ENCODE measurements at places on chromosomes 3 and 15.

DNA sequence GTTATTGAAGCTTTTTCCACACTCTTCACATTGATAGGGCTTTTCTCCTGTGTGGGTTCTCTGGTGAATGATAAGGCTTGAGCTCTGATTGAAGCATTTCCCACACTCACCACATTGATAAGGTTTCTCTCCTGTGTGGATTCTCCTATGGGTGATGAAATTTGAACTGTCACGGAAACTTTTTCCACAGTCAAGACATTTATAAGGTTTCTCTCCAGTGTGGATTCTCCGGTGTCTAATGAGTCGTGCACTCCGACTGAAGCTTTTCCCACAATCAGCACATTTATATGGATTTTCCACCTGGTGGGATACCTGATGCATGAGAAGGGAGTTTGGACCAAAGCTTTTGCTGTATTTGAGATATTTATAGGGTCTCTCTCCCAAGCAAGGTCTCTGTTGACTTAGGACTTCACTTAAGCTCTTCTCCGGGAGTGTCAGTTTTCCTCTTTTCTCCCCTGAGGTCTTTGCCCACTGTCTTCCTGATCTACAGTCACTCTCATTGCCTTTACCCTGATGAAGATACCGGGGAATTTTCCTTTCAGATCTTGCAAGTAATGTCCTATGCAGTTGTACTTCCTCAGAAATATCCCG, 9.4 kb downstream of the ZSCAN29 start:
- peak; percentile 2 for DNase-seq

DNA sequence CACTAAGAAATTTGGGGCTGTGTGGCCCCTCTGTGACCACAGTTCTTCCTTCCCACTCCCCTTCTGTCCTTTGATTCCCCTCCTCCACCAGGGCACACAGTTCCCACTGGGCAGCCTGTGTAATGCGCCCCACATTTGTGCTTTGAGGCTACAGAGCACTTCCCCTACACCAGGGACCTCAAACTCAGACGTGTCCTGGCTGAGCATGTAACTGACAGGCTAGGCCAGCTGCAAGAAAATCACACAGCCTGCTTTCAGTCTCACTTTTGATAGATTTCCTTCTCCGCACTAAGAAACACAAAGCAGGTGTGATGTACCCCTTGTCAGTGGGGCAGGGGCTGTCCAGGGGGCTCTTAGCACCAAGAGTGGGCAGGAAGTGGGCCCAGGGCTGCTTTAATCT, 29.6 kb downstream of the PRKCD start:
- DNase-seq: no peak

- DNase-seq: no peak
These were observed 4.4 kb upstream of the VIPR1 start for GRCh38 chr3:42498034-42498433.

DNA sequence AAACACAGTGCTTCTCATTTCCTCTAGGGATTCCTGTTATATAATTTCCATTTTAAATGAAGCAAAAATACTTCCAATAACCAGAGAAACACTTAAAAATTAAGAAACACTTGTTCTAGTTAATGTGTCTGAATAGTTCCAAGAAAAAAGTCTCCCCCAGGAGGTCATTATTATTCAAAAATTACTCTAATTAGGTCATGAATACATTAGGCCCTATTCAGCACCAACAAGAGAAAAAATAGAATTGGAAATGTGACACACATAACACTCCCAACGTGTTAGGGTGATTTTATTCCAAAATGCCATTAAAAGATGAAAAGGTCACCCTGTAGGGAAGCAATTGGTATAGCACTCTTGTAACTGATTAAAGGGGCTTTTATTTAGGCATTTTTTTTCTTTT, 382.1 kb downstream of the TUSC7 start:
- DNase-seq: no peak

- peak; percentile 100 for DNase-seq
These were observed 240 bp upstream of the BHLHE40 start for GRCh38 chr3:4978966-4979427.

DNA sequence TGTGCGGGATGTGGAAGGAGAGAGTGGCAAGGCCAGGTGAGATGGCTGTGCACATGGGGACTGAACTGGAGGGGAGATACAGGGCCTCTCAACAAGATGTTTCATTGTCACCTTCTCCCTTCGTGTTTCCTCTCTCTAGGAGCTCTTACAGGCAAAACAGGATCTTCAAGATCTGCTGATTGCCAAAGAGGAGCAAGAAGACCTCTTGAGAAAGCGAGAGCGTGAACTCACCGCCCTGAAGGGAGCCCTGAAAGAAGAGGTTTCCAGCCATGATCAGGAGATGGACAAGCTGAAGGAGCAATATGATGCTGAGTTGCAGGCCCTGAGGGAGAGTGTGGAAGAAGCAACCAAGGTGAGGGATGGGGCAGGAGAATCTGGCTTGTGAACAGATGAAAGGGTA, 85.2 kb downstream of the CGNL1 start:
- DNase-seq: no peak

GRCh38 chr15:92839696-92840095, 60.4 kb upstream of the CHD2 start:
- no peak for DNase-seq

DNA sequence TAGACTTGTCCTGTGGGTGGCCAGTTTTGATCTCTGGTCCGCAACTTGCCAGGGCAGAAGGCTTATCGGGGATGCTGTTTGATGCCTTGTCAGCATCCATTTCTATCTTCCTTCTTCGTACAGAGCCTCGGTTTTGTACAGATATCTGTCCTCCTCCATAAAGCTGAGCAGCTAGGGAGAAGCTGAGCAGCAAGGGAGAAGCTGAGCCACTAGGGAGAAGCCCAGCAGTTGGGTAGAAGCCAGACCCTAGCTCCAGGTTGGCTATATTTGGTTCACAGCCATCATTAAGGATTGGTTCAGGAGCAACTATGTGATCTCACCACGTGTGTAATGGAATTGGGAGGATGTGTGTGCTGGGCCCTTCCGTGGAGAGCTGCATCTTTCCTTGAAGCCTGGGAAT, 46.7 kb downstream of the PTPRG start:
- no peak for DNase-seq

DNA sequence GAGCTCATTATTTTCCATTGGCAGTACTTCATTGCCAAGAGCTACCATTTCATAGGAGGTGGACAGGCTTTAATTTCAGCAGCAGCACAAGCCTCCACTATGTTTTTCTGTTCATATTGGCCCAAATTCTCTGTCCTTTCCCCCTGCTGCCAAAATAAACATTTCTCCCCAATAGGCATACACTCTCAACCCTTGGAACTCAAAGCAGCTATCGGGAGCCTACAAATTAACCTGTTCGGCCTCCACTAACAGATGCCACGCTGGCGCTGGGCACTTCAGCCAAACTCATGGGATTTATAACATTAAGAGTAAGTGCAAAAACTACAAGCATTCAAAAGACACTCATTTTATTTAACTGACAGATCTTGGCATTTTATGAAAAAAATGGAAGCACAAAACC, 95.7 kb downstream of the NSUN3 start:
- DNase-seq: no peak

GRCh38 chr15:99416191-99417188, 149.3 kb upstream of the MEF2A start:
- DNase-seq: no peak

DNA sequence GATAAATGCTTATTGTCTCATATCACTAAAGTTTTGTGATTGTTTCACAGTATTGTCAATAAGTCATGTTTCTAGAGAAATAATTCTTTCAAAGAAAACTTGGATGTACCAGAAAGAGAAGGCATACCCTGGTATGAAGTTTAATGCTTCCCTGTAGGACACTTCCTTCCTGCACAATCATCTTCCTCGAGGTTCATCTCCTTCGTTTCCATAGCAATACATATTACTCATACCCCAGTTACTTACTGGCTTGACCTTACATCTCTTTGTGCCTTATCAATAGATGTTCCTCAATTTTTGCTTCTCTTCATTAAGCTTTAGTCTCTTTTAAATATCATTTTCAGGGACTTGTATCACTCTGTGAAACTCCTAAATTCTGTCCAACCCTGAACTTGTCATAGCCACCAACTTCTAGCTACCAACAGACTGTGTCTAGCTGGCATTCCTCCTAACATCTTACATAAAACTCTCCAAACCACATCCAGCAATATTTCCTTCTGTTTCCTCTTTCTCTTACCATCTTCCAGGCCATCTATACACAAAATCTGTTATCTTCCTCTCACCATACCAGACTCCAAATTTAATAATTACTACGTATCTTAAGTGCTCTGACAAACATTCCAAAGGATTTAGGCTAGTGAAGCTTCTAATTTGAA, 134.3 kb downstream of the GADL1 start:
- DNase-seq: peak; percentile 42

DNA sequence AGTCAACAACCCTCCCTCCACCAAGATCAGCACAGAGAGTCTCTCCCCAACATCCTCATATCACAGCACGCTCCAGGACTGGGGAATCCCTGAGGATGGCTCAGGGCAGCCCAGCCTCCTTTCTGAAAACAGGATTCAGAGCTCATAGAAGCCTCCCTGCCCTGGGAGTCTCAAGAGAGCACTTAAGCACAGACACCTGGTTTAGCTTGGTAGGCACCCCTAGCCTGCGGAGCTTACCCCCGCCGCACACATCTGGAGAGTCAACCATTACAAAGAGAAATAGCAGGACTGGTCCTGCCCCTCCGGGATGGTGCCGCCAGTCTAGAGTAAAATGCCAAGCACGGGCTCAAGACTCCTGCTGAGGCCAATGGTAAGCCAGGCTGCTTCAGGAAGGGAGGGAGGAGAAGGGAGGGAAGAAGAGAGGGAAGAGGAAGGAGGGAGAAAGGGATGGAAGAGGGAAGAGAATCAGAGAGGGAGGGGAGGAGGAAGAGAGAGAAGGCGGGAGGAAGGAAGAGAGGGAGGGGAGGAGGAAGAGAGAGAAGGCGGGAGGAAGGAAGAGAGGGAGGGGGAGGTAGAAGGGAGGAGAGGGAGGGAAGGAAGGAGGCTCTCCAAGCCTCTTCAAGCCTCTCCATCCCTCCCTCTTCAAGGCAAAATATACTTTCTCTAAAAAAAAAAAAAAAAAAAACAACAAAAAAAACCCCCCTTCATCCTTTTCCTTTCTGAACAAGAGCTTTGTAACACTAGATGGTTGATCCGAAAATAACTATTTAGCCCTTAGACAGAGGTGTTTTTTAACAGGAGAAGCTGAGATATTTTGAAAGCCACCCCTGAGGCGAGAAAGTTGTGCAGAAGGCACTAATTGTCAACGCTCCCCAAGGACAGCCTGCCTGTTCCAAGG, 278.6 kb upstream of the TLE3 start:
- DNase-seq: no peak

DNA sequence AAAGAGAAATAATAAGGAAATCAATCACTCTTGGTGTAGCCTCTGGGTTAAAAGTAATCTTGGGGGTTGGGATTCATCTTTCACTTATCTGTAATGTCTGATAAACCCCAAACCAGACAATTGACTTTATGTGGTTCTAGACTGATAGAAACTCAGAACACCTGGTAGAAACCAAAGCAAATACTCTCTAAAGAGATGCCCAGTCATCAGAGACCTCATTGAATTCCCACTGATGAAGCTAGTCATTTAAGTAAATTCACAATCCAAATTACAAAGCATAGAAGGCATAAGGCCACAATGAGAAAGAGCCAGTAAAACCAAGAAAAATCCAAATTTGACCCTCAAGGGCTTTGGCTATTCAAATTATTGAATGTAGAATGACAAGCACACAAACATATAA, 250.6 kb downstream of the MBNL1 start:
- DNase-seq: no peak

DNA sequence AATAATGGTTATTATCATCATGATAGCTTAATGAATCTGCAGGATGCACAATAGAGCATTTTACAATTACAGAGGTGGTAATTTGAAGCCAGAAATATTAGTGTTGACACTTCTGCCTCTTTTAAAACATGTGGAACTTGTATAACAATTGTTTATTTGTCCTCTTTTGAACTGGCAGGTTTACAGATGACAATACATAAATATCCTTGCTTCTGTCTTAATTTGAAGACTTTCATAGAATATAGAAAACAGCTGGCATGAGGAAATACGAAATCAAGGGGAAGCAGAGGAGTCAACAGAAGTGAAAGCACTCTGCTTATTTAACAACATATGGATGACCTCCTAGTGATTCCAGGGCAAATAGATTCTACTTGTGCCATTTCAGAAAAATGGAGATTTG, 270.5 kb upstream of the SGO1 start:
- DNase-seq: no peak

DNA sequence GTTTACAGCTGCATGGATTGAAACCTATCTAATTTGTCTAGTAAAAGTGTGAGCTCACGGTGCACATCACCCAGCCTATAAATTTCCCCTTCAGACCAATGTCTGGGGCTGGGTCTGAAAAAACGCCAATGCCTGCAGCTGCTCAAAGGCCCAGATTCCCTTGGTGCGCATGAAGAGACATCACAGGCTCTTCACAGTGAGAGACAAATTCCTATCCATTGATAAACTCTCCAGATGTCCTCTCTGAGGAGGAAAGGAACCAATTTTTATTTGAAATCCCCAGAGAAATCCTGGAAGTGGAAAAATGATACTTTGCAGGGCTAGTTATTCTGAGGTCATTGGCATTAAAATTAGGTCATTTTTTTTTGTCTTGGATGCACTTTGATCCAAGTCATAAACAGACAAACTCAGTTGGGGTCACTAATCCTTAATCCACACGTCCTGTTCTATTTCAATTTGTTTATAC, 360.5 kb downstream of the EPHA3 start:
- DNase-seq: no peak

DNA sequence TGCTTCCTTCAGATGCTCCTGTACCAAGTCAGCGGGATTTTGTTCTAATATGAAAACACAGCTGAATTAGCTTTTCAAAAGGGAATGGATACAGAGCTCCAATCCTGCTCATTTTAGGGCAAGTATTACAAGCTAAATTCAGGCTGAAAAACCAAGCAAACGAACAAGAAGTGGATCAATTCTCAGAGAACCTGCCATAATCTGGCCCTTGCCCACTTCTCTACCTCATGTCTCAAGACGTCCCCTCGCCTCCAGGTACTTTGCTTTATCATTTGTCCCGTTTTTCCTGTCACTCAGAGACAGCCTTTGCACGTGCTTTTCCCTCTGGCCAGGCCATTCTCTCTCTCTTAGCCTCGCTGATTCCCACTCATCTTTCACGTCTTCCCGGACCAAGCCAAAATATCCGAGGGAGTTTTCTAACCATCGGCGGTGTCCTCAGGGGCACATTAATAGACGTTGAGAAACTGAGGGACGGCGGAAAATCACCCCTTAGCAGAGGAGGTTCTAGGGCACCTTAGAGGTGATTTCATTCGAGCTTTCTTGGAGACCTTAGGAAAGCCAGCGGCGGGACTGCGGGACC, 654 bp downstream of the SUSD5 start:
- peak; percentile 4 for DNase-seq

GRCh38 chr3:119625451-119626153, 27.9 kb downstream of the PLA1A start:
- DNase-seq: no peak
